Urinary bladder (tissue), 4 donors: ENCODE measurements at places on chromosomes 12 and 14. TPM values are rescaled to one million over a fixed set of nuclear protein-coding genes. Genes with fewer than 3 reads are reported as not detected.

GRCh38 chr12:79347866-79348265 lies 342.9 kb downstream of the PAWR start:
- DNase-seq, result no peak

- DNase-seq, result no peak
Measured at GRCh38 chr14:104507443-104507842, 72.1 kb upstream of the C14orf180 start.

GRCh38 chr12:95571369-95571768 lies 20.1 kb upstream of the USP44 start:
- DNase-seq, result no peak

GRCh38 chr12:41067941-41068645 lies 120.0 kb upstream of the PDZRN4 start:
- DNase-seq, result no peak

GRCh38 chr12:119936705-119937311 lies 52.2 kb upstream of the BICDL1 start:
- no peak for DNase-seq

GRCh38 chr14:51868405-51868804 lies 8.0 kb downstream of the GNG2 start:
- DNase-seq, result no peak

DNA sequence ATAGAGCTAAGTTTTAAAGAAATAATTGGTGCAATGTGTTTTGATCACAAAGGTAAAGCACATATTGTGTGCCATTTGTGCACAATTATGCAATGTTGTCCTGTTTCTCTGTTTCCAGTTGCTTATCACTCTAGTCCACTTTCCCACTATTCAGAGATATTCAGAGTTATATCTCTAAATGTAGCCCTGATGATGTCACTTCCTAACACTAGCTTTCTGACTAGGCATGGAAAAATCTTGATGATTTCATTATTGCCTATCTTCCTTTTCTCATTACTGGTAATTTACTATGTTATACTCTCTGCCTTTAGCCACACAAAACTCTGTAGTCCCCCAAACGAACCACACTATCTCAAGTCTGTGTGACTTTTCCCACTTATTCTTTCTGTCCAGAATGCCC lies 221.2 kb downstream of the TRHDE start:
- DNase-seq, result no peak

DNA sequence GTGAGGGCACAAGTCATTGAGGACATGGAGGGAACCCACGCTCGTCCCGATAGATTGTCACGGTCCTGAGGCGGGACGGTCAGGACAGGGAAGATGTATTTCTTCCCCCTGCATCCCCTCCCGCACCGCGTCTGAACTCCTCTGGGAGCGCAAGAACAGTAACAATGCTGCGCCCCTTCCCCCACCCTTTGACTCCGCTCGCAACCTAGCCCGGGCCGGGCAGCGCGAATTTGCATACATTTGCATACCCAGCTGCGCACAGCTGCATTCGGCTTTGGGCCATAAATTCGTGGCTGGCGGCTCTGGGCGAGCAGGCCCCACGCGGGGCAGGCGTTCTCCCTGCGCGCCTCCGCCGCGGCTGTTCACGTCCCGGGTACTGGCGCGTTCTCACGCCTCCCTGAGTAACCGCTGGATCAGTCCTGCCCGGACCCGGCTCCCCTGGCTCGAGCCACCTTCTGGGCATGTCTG lies 29.0 kb upstream of the SMUG1 start:
- no peak for DNase-seq

- DNase-seq, result no peak
Measured at GRCh38 chr12:77493302-77494168, 337.2 kb upstream of the NAV3 start.

The RTN1 gene
- 13.9 TPM for total RNA-seq

The CCDC196 gene
- not detected for total RNA-seq

The ERO1A gene
- total RNA-seq, result 87.4 TPM

The SLC7A7 gene
- 9.3 TPM for total RNA-seq

The SERPINA12 gene
- not detected for total RNA-seq

The FLRT2 gene
- 194 TPM for total RNA-seq

The IFNG gene
- total RNA-seq, result not detected
